Lower leg skin (tissue), 4 donors: ENCODE measurements at places on chromosomes 7 and 10.

DNA sequence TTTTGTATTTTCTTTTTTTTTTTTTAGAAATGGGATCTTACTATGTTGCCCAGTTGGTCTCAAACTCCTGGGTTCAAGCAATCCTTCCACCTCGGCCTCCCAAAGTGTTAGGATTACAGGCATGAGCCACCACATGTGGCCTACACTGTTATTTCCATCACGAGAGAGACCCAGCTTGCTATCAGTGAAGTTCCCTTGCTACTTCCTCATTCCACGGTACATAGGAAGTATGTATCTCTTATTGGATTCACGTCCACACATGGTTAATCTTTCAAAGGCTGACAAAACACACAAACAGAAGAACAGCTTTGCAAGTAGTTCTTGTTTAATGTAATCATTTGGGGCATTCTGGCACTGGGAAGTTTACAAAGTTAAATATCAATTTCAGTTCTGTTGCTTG, 50.9 kb downstream of the DCLRE1A start:
- no peak for DNase-seq

DNA sequence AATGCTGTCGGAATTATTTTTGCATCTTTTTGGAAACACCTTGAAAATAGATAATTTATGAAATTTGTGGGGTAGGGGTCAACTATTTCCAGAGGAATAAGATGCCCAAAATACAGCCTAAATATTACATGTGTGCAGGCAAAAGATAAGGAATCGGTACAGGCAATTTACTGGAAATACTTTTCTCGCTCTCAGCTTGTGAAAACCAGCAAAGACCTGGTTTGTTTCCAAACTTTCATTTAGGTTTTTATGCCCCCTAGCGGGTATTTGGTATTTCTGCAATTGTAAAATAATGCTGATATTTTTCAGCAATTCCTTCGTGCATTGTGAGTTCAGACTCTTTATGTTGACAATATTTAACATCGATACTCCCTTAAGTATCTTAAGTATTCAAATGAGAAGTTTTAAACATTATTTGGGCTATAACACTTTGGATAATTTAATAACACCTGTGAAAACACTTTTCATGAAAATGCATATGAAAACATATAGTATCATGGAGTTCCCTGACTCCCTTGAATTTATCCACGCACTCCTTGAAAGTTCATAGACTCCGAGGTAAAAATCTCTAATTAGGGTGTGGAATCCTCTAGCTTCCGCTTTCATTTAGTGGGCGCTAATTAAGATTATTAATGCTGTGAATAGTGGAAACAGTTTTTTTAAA, 132.4 kb downstream of the TSPAN12 start:
- DNase-seq, result no peak

DNA sequence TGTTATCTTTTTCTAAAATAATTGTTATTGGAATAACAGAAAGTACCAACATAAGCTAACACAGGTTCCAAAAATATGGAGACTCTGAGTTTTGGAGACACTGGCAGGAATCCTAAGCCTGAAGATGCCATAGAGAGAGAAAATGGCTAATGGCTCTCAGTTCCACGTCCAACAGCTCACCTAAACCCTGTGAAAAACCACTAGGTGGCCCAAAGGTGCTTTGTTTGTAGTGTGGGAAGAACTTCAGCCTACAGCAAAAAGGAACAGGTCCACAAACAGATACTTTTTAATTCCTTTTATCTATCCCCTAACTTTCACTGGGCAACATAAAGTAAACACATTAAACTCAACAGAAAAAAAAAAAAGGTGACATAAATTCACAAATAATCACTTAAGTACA, 272.3 kb downstream of the SEMA3D start:
- no peak for DNase-seq

DNA sequence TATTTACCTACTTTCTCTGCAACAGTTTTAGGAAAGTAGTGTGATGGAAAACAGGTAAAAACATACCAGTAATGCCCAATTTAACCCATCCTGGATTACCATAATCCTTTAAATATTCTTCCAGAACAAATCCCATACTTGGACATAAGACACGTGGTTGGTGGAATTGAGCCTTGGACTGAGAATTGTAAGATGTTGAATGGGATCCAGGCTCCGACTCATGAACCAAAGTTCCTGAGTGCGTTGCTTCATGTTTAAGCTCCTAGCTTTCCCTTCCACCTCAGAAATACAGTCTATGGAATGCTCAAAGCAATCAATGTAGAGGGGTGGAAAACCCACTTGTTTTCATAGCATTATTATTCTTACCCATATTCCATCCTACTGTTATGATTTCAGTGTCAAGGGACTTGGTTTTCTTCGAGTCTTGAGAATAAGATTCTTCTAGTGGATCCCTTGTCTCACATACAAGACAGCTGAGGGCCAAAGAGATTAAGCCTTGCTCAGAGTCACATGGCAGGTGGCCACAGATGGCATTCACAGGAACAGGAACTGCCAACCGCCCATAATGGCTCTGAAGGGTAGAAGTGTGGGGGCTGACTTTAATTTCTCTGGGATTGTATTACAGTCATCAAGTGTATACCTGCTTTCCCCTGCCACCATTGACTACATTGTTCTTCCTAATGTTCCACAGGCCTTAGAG, 171.2 kb downstream of the GFRA1 start:
- no peak for DNase-seq

GRCh38 chr10:53463539-53463938, 691.0 kb upstream of the MBL2 start:
- DNase-seq, result no peak

DNA sequence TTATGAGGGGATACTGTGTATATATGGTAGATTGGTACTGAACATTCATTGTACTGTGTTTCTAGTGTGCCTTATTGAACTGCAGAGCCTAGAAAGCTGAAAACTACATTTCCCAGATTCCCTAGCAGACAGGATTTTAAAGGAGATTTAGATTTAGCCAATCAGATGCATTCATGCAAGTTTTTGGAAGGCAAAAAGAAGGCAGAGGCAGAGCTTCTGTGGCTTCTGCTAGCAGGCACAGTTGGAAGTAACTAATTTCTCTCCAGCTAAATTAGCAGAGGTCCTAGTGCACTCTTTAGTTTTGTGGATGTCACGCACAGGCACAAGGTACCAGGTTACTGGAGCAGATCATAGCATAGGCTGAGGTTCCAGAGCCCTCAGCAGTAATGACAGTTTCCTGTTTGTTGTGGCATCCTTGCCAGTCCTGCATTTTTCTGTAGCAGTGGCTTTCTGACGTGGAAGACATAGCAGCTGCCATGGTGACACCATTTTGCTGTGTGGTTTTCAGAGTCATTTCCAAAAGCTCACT, 83.7 kb upstream of the CCDC71L start:
- no peak for DNase-seq

GRCh38 chr7:150716368-150716767, at the start of gene GIMAP1:
GIMAP1 (plus strand) TSS chr7:150716613; CDS start chr7:150719048, 2,435 bp downstream.
- no peak for DNase-seq

GRCh38 chr7:51327287-51327717, 10.7 kb upstream of the COBL start:
- peak; percentile 40 for DNase-seq

- DNase-seq, result no peak
Measured at GRCh38 chr10:95542330-95542729, 18.8 kb downstream of the SORBS1 start.

- DNase-seq, result peak; percentile 97
Measured at GRCh38 chr10:87863053-87863943, at the start of the genes KLLN and PTEN. KLLN (minus strand) TSS chr10:87863533; CDS start chr10:87862487, 1,046 bp downstream. PTEN (plus strand) TSS chr10:87863625; CDS start chr10:87864470, 845 bp downstream.

DNA sequence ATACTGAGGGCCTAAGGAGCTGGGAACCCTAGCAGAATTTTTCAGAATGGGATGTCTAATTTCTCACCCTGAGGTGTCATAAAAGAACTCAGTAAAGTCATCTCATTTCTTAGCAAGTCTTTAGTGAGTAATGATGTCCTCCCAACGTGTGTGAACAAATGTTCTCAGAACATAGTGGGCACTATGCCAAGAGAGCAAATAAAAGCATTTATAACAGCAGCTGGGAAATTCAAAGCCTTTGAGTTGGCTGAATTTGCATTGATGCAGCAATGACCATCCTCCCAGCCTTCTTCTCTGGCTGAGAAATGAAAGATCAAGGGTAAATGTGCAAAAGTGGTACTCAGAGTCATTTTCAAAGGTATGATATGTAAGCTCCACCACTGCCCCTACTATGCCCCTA, 109.4 kb downstream of the FAM107B start:
- DNase-seq, result no peak

DNA sequence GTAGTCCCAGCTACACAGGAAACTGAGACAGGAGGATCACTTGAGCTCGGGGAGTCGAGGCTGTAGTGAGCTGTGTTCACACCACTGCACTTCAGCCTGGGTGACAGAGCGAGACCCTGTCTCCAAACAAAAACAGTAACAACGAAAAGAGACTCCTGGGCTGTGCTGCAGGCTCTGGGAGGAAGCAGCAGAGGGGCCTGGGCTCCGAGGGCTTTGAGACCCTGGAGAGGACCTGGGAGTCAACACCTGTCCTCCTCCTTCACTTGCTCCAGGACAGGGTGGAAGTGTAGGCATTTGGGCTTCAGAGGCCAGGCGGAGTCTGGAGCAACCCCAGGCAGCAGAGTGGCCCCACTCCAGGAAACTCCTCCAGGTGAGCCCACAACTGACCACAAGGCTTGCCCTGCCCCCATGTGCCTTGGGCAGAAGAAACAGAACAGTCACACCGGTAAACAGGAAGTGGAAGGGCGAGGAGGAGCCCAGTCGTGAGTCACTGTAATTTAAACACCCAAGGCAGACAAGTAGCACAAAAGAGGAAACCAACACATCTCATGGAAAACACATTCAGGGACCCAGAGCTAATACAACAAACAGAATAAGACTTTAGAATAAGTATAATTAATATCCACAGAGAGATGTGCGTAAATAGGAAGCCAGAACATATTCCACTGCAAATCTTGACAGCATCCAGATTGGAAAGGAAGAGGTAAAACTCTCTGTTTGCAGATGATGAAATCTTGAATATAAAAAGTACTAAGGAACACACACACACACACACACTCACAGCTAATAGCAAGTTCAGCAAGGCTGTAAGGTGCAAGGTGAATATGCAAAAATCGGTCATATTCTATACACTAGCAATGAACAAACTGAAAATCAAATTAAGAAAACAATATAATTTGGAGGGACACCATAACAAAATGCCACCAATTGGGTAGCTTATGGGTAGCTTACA, 20.5 kb upstream of the RASGEF1A start:
- DNase-seq, result peak; percentile 85

DNA sequence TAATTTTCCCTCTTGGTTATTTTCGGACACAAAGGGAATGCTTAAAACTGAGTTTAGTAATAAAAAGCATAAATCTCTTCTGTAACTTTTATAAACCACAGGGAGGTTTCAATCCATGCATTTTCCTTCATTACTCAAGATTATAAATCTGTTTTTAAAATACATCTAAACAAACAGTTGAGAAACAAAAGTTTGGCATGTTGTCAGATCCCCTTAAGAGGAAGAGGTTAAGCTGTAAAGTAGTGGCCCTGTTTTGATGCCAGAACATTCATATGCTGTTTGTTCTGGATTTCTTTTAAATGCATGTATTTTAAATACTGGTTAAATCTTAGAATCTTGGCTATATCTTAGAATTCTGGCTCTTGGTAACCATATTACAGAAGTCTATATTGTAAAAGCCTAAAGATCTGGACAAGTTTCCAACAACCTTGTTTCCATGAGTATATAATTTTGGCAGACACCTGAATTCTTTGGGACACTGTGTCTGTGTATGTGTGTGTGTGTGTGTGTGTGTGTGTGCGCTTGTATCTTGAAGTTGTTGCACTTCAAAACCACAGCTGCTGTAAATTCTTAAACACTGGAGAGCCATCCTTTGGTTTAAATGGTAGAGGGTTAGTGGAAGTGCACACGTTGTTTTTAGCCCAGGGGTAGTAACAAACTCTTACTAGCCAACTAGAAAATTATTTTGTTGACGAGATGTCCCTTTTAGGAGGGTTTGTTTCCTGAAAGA, 6.8 kb upstream of the SEMA4G start:
- DNase-seq, result no peak

DNA sequence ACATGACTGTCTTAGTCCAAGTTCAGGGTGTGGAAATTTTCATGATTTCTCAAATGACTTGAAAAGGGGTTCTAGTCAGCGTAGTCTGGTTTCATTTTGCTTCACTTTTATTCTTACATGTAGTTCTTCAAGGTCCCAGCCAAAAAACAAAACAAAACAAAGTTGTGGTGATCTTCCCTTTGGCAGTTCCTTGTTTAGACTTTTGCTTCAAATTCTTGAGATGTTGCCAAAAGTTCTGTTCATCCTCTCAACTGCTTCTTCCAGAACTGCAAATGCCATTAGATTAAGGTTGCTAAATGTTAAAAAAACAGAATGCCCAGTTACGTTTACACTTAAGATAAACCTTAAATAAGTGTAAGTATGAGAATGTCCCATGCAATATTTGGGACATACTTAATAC, 370.8 kb upstream of the LRRTM3 start:
- no peak for DNase-seq
